ENCODE measurements at places on chromosomes 7 and 10. TPM values are rescaled to one million over a fixed set of nuclear protein-coding genes. Genes with fewer than 3 reads are reported as not detected.

Gene CAMK2B
- 24.3 TPM for polyA plus RNA-seq

Gene GPR85
- polyA plus RNA-seq, result 0.19 TPM

Gene EPHA1
- polyA plus RNA-seq, result 0.12 TPM

Gene ZNF775
- polyA plus RNA-seq, result 3.8 TPM

Gene PLPP4
- not detected for polyA plus RNA-seq

Gene CNPY1
- not detected for polyA plus RNA-seq

Gene MACC1
- not detected for polyA plus RNA-seq

Gene APBB1IP
- polyA plus RNA-seq, result 0.55 TPM

All from psoas muscle (tissue), 8 donors.